ENCODE measurements at places on chromosomes 7 and 10.

GRCh38 chr10:34729619-34730018 is 85.5 kb downstream of the PARD3 start:
- DNase-seq = no peak

GRCh38 chr7:128459394-128459878 is 3.8 kb downstream of the HILPDA start:
- DNase-seq = peak; percentile 94

- no peak for DNase-seq
These were observed 82.3 kb downstream of the ZEB1 start for GRCh38 chr10:31401287-31401686.

GRCh38 chr10:73131913-73132686 is 21.8 kb downstream of the NUDT13 start:
- no peak for DNase-seq

- no peak for DNase-seq
These were observed 26.6 kb downstream of the INSIG1 start for GRCh38 chr7:155324012-155324917.

GRCh38 chr7:42770114-42770513 is 141.8 kb downstream of the C7orf25 start:
- no peak for DNase-seq

All from NAMALWA (cell line).